ENCODE measurements at places on chromosomes 16 and 17.

DNA sequence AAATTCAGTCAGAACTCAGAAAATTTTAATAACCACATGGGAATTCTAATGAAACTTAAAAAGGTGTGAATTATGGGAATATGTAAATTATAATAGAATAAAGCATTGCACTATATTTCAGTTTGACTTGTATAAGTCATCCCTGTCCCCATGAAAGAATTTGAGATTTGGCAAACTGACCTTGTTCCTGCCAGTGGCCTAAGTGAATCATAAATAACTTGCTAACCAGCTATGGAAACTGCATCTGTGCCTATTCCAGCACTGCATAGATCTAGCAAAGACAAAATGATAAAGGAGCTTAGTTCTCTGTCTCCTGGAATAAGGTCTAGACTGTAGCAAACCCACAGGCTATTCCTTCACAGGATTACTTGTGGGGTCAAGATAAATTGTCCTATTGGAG is 106.8 kb upstream of the NOG start:
- DNase-seq = no peak

GRCh38 chr16:65312071-65312470 is 190.2 kb upstream of the CDH11 start:
- DNase-seq = no peak

DNA sequence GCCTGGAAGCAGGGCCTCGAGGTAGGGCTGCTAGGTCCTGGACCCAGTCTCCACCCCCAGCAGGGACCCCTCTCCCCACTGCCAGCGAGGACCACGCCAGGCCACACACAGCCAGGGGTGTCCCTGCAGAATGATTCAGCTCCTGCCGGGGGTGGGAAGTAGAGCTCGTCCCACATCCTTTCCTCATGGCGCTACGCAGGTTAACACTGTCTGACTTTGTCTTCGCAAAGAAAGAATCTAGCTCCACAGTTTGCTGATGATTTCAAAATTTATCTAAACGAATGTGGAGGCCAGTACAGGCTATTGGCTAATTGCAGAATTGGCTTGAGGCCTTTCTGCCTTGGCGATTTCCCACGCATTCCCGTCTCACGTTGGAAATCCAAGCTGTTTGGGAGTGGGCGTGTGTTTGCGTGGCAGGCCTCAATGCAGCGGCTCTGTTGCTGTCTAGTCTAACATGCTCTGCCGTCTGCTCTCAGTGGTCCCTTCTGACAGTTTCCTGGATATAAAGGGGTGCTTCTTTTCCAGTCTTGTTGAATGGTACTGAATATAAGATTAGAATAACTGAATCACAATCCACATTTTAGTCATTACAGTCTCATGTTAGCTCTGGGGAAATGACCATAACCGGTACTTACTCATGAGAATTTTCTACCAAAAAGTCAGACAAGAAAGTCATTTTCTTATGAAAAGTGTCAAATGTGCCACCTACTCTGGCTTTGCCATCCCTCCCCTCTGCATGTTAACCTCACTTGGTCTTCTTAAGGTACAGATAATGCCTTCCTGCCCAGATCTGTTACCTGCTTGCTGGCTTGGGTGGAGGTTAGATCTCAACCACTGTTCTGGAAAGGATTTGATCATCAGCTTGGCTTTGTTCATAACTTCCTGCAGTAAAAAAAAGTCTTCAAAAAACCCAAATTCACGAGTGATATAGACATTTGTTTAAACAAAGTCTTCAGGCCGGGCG is 252.4 kb downstream of the NTN1 start:
- DNase-seq = no peak

GRCh38 chr17:60743799-60744198 is 66.1 kb downstream of the BCAS3 start:
- no peak for DNase-seq

- DNase-seq = no peak
Observed at GRCh38 chr17:77885678-77886386, 72.7 kb upstream of the TNRC6C start.

- DNase-seq = no peak
Observed at GRCh38 chr16:56613706-56614105, 5.3 kb downstream of the MT2A start.

DNA sequence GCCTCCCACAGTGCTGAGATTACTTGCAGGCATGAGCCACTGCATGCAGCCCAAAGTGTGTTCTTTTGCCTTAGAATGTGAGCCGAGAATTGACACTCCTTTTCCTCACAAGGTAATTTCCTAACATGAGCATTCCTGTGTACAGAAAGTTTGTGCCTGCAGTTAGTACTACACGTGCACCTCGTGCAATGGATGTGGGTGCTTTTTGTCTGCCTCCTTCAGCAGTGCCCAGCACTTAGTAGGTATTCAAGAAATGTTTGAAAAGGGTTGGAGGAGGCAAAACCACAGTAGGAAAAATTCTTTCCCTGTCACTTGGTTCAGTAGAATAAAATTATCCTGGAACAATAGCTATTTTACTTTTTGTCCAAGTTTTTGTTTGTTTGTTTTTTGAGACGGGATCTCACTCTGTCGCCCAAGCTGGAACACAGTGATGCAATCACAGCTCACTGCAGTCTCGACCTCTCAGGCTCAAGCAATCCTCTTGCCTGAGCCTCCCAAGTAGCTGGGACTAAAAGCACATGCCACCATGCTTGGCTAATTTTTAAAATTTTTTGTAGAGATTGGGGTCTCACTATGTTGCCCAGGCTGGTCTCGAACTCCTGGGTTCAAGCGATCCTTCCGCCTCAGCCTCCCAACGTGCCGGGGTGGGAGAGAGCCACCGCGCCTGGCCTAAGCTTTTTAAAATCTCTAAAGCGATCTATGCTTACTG is 2.4 kb downstream of the NDE1 start:
- DNase-seq = no peak

DNA sequence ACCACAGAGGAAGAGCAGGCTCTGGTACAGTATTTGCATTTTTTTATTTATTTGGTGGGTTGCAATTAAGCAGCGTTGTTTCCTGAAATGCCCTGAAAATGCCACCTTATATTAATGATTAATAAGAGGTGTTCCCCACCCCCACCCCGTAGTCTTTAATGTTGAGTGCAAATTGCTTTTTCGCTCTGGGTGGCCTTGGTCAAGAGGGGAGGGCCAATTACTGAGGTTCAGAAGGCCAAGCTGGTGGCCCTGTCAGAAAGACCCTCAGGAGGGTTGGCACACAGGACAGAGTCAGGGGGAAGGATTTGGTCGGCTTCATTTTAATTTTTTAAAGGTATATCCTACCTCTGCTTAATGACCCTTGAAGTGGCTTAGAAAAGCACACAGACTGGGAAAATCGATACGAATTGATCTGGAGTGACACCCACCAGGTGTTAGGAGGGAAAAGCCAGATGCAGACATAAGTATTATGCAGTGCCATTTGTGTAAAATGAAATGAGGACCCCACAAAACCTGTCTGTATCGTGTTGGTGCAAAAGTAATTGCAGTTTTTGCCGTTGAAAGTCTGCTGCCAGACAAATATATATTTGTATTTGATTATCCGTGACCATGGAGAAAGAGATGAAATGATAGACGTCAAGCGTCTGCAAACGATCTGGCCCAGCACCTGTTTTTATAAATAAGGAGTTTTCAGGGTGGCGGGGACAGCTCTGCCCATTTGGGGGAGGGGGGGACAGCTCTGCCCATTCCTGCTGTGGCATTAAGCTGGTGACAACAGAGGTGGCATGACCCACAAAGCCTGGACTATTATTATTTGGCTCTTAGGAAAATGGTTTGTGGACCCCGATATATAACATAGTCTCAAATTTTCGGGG is 143.8 kb upstream of the PLCG2 start:
- DNase-seq = peak; percentile 68

DNA sequence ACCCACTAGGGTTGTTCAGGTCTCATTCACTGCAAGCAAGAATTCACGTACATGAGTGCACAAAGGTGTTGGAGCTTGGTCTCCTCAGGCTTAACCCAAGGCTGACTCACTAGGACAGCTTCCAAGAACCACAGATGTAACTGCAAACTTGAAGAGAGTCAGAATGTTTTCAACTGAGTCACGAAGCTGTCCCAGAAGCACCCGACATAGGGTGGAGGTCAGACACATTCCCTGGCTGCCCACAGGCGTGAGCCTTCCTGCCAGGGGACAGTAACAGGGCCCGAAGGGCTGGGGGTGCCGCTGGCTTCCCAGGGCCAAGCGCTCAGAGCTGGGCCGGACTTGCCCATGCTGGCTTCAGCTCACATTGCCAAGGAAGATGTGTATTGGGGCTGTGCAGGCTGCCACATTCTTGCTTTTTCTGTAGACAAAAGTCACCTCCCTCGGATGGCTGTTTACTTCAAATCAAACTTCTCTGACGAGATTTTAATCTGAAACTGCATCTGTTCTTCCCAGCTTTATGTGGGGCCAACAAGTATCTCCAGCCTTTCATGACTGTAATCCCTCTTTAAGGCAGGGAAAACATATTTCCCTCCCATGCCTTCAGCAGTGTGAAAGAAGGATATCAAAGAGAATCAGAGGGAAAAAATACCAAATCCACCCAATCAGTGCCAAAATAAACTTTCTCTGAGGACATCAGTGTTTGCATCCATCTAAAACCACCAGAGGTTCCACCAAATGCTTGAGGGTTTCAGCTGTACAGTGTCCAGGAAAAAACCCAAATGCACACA is 14.3 kb downstream of the CMTM3 start:
- no peak for DNase-seq

DNA sequence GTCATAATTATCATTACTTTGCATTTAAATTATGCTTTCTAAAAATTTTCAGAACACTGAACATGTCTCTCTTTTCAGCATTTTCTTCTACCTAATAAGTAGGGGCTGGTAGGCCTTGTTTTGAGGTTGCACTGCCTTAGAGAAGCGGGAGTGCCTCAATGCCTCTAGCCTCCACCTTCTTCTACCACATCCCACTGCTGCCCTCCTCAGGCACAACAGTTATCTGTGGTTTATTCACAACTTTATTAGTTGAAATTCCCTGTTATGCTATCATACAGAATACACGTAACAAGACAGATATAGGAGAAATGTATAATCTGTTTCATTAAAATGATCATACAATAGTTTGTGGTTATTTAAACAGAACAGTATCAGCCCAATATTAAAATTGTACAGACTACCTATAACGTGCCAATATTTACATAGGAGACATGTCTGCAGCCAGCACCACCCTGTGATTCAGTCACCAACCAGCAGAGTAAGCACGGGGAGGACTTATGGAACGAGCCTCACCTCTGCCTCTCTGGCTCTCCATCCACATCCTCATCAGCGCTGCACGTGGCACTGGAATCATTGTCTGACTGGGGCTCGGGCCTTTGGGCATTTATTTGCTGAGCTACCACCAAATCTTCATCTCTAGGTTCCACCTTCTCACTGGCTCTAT is 101.2 kb downstream of the TTC19 start:
- DNase-seq = no peak

GRCh38 chr17:49132317-49132698 is 261 bp upstream of the B4GALNT2 start:
- DNase-seq = no peak

- DNase-seq = no peak
Observed at GRCh38 chr16:48556913-48557351, 53.0 kb downstream of the N4BP1 start.

GRCh38 chr17:56707312-56708219 is 114.1 kb downstream of the NOG start:
- DNase-seq = no peak

- no peak for DNase-seq
Observed at GRCh38 chr17:71713846-71714245, 407.0 kb upstream of the SOX9 start.

- no peak for DNase-seq
Observed at GRCh38 chr16:10579965-10580882, at the start of gene EMP2. Gene EMP2 (minus strand): TSS chr16:10580598. CDS start chr16:10547617, 32,981 bp downstream.

DNA sequence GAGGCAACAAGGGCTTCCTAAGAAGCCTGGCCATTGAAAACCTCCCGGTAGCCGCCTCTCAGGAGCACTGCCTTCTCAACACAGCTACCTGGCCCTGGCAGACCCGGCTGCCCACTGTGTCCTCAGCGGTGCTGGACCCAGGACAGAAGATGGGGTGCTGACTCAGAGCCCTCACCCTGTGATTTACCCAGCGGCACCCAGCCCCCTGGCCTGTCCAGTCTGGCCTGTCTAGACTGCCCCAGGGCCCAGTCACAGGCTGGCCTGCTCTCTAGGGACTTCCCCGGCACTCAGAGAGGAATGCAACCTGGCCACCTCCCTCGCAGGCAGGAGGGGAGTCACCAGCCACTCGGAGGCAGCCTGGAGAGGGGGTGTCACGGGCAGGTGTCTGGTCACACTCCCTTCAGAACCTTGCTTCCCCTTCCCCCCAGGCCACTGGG is 20.1 kb downstream of the PIEZO1 start:
- DNase-seq = no peak

Data from NCI-H1092 (cell line).